Colonic mucosa (tissue), 4 donors: ENCODE measurements at places on chromosomes 6 and 20. TPM values are rescaled to one million over a fixed set of nuclear protein-coding genes. Genes with fewer than 3 reads are reported as not detected.

- H3K4me1 ChIP-seq = peaks cover 13% of the 10 kb centered on the region
- no peak for DNase-seq
- no peaks in the 10 kb centered on the region for H3K27me3 ChIP-seq
- H3K4me3 ChIP-seq = no peak overlapping the region
These were observed 138.9 kb upstream of the NUP153 start for GRCh38 chr6:17845598-17845997.

DNA sequence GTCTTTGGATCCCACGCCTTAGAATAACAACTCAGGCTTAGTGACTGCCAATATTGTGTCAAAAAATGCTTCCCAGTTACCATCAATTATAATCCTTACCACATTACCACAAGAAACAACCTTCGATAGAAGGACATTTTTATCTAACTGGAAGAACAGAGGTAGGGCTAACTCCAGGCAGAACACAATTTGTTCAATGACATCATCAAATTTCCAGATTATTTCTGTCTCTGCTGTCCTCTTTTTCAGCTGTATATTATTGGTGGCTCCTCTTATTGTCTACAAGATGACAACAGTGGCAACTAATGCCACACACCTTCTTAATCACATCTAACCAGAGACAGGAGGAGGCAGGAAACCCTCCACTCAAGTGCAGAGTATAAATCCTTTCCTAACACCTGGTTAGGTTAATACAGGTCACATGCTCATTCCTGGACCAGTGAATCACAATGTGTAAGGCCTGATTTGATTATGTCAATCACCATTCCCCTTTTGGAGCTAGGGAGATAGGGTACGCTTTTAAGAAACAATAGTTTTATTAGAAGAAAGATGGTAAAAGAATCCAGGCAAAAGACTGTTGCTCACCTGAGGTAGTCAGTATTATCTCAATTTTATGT is 18.0 kb downstream of the KHDC1L start:
- H3K4me1 ChIP-seq = no peaks in the 10 kb centered on the region
- no peaks in the 10 kb centered on the region for H3K27me3 ChIP-seq
- no peak for DNase-seq
- no peaks in the 10 kb centered on the region for H3K36me3 ChIP-seq
- H3K4me3 ChIP-seq = no peak overlapping the region

DNA sequence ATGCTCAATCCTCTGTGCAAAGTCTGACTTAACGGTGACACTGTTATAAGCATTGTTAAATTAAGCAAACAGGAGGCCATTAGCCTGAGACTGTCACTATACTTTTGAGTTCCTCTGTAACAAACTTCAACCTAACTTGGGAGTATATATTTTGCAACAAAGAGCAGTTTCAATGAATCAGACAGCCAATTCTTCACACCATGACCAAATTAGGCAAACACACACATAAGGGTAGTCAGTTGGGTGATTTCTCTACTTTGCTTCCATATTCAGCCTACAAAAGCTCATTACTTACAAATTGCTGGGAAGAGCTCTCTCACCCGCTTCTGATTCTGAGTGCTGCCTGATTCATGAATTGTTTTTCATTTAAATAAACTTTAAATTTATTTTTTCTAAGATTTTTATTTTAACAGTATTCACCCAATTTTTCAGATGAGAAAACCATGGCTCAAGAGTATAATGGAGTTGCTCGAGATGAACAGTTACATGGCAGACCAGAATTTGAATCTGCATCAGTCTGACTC is 60.5 kb downstream of the HACE1 start:
- no peak for DNase-seq
- no peaks in the 10 kb centered on the region for H3K27me3 ChIP-seq
- no peaks in the 10 kb centered on the region for H3K4me1 ChIP-seq
- no peaks in the 10 kb centered on the region for H3K36me3 ChIP-seq

Gene TMEM151B
- 0.12 TPM for total RNA-seq

Gene EYA4
- 0.05 TPM for total RNA-seq

- no peak overlapping the region for H3K27ac ChIP-seq
- no peak for DNase-seq
- no peaks in the 10 kb centered on the region for H3K27me3 ChIP-seq
- no peaks in the 10 kb centered on the region for H3K36me3 ChIP-seq
- H3K4me1 ChIP-seq = no peaks in the 10 kb centered on the region
- no peak overlapping the region for H3K4me3 ChIP-seq
These were observed 38.5 kb upstream of the CAP2 start for GRCh38 chr6:17354700-17355403.

Gene AVP
- not detected for total RNA-seq

Gene CLVS2
- 0.05 TPM for total RNA-seq
